ENCODE measurements at places on chromosomes 7 and 10. TPM values are rescaled to one million over a fixed set of nuclear protein-coding genes. Genes with fewer than 3 reads are reported as not detected.

CNNM1 gene
- total RNA-seq, result 0.94 TPM

SPAM1 gene
- total RNA-seq, result not detected

NODAL gene
- total RNA-seq, result not detected

- DNase-seq, result no peak
Measured at GRCh38 chr7:112940314-112940732, 146.3 kb downstream of the GPR85 start.

GRCh38 chr10:88466786-88467185 is 116.3 kb downstream of the RNLS start:
- no peak for DNase-seq

DNA sequence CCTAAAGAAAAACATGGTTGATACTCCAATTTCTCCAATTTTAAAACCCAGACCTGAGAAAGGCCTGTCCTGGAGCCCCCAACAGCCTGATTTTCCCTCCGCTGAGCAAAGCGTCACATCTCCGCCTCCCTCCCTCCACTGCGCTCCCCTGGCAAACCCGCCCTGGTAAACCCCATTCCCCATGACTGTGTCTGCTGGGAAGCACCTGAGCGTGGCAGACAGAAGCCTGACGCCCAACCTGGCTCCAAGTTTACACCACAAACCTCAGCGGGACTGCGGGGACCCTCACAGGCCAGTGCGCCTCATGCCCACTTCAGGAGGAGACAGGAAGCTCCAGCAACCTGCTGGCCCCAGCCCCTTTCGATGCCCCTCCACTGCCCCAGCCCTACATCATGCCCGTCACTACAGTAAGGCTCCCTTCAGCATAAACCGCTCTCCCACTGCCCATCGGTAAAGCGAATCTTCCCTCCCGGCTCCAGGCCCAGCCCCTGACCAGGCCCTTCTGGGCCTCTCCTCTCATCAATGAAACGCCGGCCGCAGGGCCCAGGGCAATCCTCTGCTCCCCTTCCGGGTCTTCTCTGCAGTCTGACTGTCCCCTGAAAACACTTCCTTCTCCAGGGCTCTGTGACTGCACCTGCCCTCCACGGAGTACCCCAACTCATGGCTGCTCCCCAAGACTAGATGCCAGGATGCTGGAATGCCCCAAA is 233.3 kb downstream of the MAD1L1 start:
- DNase-seq, result no peak

OPN1SW gene
- total RNA-seq, result not detected

- no peak for DNase-seq
Measured at GRCh38 chr7:141737118-141737835, 881 bp upstream of the SSBP1 start.

ACTR3C gene
- total RNA-seq, result 25.1 TPM

DNA sequence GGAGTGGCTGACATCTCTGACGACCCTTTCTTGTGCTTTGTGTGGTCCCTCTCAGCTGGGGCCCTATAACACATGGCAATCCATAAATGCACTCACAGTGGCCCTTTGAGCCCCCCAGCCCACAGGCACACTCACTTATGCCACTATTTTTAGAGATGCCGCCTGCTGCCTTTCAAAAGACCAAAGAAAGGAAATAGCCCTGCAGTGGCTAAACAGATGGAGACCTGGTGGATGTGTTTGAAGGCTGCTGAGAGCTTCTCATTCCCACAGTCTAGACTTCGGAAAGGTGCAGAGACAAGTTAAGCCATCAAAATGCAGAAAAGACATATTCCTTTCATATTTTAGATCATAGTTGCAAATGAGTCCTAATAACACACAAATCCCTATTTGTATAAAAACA is 42.0 kb upstream of the PDZD8 start:
- no peak for DNase-seq

GRCh38 chr7:51451751-51452476 is 135.3 kb upstream of the COBL start:
- no peak for DNase-seq

- peak; percentile 33 for DNase-seq
Measured at GRCh38 chr7:19491821-19492452, 216.9 kb downstream of the POLR1F start.

- no peak for DNase-seq
Measured at GRCh38 chr10:47364911-47365310, 16.7 kb downstream of the RBP3 start.

ST8SIA6 gene
- total RNA-seq, result 3.3 TPM

GRCh38 chr7:137475966-137476365 is 132.4 kb upstream of the PTN start:
- DNase-seq, result no peak

ITGA8 gene
- 23.7 TPM for total RNA-seq

LOXL4 gene
- 5.4 TPM for total RNA-seq

GRID2IP gene
- total RNA-seq, result 0.35 TPM

GRCh38 chr10:128390596-128390995 is 264.4 kb upstream of the MKI67 start:
- DNase-seq, result no peak

Measured in left lung (tissue), 14 donors.